Stimulated activated CD4-positive, alpha-beta T cell treated with anti-CD3 and anti-CD28 coated beads, Interleukin-2, amount 100 ng/mL, for 4 hours (primary cell): ENCODE measurements at places on chromosomes 3 and 15.

- no peak for DNase-seq
Observed at GRCh38 chr15:76312540-76313174, 1.4 kb upstream of the ETFA start.

DNA sequence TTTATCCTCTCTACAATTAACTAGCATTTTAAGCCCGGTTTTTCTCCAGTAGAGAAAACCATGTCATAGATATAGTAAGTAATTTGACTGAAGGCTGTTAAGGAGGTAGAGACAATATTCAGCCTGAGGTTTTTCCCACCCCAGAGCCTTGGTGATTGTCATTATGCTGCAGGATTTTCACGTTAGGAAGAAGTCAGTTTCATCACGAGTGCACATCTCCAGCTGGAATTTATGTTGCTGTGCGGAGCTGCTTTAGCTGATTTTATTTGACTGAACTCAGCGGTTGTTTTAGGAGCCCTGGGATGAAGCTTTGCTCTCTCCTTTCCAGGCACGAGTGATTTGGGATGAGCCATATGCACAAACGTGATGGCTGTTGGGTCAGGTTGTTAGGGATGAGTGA is 271.3 kb upstream of the RGMA start:
- no peak for DNase-seq

GRCh38 chr3:37810848-37811247 is 50.8 kb upstream of the CTDSPL start:
- no peak for DNase-seq

DNA sequence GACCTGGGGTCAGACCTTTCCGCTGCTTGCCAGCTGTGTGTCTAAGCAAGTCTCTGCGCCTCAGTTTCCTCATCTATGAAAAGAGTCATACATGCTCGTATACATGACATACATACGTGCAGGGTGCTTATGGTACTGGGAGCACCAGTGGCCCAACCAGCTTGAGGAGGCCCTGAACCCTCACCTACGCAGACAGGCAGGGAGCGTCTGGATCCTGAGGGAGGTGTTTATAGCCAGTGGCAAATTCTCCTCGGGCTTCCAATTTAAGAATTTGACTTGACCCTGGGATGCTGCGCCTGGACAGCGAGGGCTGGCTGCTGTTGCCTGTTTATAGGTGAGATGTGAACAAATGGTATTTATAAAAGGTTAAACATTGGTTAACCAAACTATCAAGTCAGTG is 17.7 kb upstream of the FGD5 start:
- DNase-seq, result no peak

DNA sequence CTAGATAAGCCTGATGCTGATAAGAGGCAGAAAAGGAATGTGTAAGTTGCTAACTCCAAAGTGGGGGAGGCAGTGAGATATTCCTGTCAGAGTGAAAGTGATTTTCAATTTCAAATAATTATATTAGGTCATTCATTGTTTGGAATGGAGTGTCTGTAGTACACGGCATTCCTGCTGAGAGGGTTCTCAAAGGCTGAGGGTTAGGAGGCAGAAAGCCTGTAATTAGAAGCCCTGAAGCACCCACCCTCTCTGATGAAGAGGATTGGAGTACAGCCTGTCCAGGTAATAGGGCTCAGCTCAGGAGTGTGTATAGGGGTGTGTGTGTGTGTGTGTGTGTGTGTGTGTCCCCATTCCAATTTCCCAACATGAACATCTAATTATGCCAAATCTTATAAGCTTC is 486.8 kb downstream of the MAGI1 start:
- no peak for DNase-seq

GRCh38 chr3:57729334-57730045 is 26.6 kb upstream of the SLMAP start:
- DNase-seq, result no peak

DNA sequence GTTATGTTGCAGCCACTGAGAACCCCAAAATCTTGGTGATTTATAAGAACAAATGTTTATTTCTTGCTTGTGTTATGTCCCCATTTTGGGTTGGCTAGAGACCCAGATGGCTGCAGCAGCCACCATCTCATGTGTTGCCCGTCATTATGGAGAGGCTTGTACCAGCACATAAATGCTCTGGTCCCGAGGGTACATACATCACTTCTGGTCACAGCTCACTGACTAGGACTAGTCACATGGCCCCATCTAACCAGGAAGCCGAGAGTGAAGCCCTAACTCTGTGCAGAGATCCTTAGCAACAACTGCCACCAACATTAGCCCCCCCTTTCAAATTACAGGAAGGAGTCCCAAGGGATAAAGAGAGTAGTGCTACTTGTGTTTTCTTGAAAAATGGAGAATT is 25.5 kb upstream of the HACD2 start:
- DNase-seq, result no peak
